ENCODE measurements at places on chromosomes 12 and 14.

- DNase-seq: no peak
Measured at GRCh38 chr14:69612014-69612782, 802 bp downstream of the SUSD6 start.

DNA sequence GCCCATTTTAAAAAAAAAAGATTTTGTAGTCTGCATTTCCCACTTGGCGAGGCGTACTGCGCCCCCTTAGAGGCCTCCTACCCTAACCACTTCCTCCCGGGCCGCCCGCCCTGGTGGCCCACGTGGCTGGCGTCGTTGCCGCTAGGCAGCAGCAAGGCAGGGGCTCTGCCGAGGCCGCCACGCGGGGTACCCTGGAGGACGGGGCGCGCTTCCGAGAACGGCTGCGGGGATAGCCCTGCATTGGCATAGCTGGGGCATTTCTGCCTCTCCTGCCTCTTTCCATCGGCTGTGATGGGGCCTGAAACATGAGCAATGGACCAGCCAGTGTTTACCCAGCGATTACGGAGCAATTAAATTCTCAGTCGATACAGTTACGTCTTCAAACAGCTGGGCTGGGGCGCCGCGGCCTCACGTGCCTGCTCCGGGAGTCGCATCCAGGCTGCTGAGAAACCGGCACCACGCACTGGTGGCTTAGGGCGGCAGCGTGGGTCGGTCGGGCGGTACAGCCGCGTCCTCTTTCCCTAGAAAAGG lies 38.0 kb downstream of the IQSEC3 start:
- peak; percentile 68 for DNase-seq

DNA sequence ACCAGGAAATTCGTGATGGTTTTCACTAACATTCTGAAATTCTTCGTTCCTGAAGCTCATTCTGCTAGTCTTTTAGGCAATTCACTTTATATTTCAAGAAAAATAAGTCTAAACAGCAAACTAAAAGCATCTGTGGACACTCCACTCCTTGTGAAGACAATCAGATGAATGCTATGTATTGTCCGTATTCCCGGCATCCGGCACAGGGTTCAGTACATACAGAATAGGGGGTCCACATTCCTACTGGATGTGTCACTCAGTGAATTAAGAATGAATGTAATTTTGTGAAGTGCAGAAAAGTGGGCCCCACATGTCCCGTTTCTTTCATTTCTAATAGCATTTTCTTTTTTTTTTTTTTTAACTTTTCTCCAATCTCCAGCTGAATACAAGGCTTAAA lies 241.3 kb downstream of the GRIN2B start:
- no peak for DNase-seq

- DNase-seq: no peak
Measured at GRCh38 chr12:131135786-131136538, 182.3 kb downstream of the ADGRD1 start.

- DNase-seq: no peak
Measured at GRCh38 chr14:91313154-91313850, 68.8 kb upstream of the GPR68 start.
